ENCODE measurements at places on chromosomes 7 and 10.

- no peak for DNase-seq
Observed at GRCh38 chr10:84224411-84225028, 824 bp downstream of the LRIT2 start.

DNA sequence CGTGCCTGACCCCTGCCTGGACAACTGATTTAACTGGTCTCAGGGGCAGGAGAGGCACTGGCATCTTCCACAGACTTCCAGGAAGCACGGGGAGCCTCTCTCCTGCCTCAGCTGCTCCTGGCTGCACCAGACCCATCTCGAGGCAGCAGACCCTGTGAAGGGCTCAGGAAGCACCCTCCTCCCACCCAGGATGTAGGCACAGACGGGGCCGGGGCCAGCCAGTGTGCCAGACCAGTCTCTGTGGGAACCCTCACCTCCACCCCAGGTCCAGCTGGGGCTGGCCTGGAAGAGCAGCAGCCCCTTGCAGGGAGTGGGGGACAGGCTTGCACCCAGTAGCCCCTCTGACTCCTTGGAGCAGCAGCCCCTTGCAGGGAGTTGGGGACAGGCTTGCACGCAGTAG is 56.3 kb downstream of the RASGEF1A start:
- DNase-seq: no peak

DNA sequence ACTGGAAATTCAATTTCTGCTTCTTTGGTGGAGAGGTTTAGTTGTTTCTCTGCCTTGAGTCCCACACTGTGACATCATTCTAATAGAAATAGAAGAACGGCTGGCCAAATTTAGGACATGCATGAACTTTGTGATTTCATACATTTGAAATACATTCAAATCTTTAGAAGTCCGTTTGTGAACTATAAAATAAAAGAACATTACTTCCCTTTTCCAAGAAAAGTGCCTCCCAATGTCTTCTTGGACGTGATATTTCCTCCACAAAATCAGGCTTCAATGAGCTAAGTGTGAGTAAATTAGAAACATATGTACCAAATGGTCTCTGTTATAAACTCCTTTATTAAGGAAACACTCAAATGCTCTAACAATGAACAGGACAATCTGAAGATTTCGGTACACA is 314.5 kb upstream of the AKR1E2 start:
- DNase-seq: no peak

GRCh38 chr10:59823111-59823510 is 69.9 kb upstream of the MRLN start:
- no peak for DNase-seq

DNA sequence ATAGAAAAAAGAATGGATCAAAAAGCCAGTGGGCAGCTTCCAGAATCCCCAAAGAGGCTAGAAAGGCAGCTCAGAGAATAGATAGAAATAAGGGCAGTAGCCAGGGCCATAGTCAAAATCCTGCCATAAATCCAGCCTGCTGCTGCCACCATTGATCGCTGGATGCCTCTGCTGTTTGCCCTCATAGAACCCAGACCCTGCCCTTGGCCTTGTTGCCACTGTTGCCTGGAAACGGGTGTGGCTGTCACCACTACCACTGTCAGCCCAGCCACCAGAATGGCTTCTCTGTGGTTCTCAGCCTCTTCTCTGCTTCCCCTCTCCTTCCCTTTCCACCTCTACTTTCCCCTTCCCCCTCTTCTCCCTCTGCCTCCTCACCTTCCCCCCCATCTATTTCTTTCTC is 57.8 kb downstream of the HHEX start:
- DNase-seq: no peak

DNA sequence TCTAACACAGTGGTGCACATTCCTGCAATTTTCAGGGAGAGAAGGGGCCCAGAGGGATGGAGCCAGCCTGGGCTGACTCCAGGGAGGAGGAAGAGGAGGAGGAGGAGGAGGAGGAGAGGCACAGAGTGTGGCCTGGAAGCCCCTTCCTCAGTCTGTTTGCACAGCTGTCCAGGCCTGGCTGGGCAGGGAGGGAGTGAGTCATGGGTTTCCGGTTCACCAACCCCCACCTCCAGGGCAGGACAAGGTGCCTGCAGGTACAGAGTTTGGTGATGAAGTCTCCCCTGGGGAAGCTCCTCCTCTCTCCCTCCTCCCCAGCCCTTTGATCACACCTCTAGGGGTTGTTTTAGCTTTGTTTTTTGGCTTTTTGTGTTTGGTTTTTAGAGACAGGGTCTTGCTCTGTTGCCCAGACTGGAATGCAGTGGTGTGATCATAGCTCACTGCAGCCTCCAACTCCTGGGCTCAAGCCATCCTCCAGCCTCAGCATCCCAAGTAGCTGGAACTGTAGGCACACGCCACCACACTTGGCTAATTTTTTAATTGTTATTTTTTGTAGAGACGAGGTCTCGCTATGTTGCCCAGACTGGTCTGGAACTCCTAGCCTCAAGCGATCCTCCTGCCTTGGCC is 77.5 kb upstream of the CUX1 start:
- DNase-seq: no peak

DNA sequence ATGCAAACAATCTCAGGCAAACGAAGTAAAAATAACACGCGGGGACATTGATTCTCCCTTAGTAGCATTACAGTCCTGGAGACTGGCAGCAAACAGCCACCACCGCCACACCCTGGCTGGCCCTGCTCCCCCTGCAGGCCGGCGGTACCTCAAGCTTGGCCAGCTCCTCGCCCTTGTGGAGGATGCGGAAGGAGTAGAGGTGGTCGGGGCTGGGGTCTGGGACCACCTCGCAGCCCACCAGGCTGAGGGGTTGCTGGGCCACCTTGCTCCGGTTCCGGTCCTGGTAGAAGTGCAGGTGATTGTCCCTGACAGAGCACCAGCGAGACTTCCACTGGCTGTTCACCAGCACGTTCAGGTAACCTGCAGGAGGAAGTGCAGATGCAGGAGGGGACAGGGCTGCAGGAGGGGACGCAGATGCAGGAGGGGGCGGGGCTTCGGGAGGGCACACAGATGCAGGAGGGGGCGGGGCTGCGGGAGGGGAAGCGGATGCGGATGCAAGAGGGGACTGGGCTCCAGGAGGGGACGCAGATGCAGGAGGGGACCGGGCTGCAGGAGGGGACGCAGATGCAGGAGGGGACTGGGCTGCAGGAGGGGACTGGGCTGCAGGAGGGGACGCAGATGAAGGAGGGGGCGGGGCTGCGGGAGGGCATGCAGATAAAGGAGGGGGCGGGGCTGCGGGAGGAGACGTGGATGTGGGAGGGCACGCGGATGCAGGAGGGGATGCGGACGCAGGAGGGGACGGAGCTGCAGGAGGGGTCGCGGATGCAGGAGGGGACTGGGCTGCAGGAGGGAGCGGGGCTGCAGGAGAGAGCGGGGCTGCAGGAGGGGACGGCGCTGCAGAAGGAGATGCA is 65.7 kb downstream of the VWA2 start:
- peak; percentile 51 for DNase-seq

- DNase-seq: peak; percentile 44
Observed at GRCh38 chr10:13787015-13787421, 200.3 kb downstream of the PRPF18 start.

DNA sequence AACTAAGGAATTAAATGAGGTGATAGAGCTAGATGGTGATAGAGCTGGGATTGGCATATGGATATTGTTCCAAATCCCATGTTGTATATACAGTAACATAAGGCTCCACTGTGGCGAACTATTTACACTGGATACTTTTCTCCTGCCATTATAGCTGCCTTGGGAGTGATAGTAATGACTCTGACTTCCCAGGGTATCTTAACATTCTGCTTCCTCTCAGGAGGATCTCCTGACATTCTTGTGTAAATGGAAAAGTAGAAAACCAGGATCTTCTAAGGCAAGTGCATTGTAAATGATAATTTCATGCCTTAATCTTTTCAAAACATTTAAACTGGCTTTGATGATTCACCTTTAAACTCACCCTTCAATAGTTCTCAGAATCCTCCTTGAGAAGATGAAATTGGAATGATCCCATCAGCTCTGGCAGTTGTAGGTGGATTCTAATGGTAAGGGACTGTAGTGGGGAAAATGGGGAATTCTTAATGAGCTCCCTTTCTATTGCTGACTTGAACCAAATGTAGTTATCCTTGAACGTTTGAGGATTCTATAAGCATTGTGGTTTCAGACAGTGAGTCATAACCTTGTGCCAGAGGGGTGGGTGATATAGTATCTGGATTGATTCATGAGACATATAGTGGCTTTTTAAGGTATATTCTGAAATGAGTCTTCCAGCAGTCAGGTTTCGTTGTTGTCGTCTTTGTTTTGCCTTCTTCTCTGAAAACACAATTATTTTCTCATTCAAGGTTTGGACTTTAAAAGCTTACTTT is 450.0 kb downstream of the SUGCT start:
- DNase-seq: no peak

DNA sequence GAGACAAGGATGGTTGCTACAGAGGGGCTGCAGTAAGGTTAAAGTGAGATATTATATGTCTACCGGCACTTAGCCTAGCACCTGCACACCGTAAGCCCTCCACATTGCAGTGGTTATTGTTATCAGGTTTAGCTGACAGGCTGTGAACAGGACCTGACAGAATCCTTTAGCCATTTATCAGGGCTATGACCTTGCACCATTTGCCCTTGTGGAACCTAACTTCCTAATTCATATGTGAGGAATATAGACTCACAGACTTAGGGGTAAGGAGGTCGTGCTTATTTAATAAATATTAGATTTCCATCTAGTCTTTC is 10.1 kb downstream of the NCOA4 start:
- no peak for DNase-seq

GRCh38 chr7:137135654-137136350 is 207.7 kb downstream of the PTN start:
- no peak for DNase-seq

DNA sequence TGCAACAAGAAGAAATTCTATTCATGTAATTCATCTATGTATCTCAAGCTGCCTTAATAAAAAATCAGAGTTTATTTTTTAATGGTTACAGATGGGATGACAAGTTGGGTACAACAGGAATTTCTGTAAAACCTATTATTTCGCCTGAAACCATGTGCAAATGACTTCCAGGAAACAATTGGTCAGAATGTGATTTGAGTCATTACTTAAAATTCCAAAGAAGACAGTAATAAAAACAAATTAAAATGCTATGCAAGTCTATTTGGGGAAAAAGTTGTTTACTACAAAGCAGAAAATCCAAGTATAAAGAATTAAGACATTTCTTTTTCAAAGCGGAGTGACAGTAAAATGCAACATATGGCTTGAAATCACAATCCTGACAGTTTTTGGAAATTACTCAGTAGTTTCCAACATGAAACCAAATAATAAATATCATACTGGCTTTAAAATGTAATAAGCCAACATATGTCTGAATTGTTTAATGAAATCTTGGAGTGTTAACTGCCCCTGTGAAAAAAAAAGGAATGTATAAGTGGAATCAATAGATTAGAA is 41.5 kb upstream of the SEMA3C start:
- DNase-seq: no peak

GRCh38 chr10:62054408-62054807 is 152.9 kb downstream of the ARID5B start:
- no peak for DNase-seq

DNA sequence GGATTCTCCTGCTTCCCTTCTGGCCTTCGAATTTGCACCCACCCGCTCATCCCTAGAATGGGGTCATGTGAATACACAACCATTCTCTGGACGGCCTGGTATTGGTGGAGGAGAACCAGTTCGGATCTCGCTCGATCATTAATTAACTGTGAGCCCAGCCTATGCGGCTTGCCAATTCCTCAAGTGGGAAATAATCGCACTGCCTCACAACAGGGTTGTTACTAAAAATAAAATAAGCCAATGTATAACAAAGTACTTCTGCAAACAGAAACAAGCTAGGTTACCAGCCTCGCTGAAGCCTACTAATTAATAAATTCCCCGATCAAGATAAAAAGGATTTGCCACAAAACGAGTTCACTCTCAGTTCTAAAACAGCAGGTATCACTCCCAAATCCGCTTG is 16.2 kb downstream of the CTBP2 start:
- no peak for DNase-seq

GRCh38 chr10:77600640-77601039 is 37.0 kb downstream of the KCNMA1 start:
- DNase-seq: no peak

GRCh38 chr10:56178210-56178609 is 182.8 kb downstream of the ZWINT start:
- DNase-seq: no peak

- DNase-seq: no peak
Observed at GRCh38 chr10:21891439-21891838, 112.1 kb downstream of the DNAJC1 start.

DNA sequence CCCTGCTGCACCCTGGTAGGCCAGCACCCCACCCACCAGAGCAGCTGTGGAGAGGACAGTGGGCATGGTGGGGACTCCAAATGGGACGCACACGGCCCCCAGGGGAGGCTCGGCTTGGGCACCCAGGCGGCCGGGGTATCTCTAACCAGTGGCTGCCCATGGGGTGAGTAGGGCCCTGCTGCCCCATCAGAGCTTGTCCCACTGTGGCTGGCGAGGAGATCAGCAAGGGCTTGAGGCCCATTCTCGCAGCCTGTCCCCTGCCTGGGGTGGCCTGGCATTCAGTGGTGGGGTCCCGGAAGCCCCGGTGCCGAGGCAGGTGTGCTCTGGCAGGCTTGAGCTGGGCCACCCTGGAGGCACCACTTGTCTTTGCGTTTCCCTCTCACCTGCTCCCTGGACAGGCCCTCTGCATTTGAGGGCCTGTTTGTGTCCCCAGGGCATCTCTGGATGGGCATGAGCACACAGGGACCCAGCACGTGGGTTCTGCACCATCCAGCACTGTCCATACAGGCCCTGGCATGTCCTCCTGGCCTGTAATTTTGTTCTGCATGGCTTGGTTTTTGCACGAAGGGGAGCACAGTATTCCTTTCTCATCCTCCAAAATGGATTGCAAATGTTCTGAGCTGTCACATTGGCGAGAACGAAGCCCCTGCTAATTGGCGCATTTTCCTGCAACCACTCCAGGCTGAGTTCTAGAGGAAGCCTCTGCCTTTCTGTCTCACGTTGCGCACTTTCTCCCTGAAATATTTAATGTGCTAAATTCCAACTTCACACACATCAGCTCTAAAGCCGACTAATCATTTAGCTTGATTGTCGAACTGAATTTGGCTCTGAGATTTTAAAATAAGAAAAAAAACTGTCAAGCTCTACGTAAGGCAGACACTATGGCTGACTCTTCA is 27.2 kb downstream of the PWWP2B start:
- no peak for DNase-seq

- DNase-seq: no peak
Observed at GRCh38 chr10:63667596-63668480, 146.6 kb downstream of the REEP3 start.

DNA sequence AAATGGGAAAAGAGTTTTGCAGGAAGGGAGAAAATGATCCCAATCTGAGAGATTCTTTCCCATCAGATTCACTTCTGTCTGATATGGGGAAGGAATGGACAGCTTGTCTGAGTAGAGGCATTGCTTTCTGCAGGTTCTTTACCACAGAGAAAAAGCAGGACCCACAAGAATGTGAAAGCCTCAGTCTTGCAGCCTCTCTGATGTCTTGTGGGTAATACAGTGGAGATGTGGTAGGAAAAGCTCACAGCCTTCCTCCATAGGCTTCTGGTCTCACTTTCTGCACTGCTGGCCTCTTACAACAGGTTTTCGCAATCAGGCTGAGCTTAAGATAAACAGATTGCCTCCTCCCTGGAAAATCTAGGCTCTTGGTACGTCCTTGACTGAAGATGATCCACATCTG is 551 bp downstream of the IFIT1 start:
- DNase-seq: no peak
